ENCODE measurements at places on chromosomes 2 and 18.

DNA sequence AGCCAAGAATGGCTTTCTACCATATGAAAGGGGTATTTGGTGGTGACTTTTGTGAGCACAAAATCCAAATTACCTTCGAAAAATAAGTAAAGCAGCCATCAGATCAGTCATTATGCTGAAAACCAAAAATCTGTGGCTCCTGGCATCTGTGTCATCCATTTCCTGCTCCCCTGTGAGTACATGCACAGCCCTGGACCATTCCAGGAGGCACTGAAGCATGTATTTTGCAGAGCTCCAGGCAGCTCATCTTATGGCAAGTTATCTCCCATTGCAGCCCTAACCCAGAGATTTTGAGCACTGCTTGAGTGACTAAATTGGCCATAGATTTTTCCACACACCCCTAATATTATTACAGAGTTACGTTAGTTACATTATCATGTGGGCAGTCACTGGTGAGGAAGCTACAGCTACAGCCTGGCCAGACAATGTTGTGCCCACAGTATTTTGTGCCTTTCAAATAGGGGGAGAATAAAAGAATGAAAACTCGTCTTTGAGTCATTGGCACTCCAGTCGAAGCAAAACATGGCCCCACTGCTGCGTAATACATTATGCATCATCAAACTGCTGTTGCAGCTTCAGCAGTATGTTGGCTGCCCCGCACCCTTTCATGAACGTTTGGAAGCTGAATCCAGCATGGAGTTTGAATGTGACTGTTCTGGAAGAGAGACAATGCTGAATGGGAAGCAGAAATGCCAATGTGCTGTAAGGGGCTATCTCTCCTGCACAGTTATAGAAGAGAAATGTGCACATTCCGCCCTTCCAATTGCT lies 702.2 kb downstream of the RNF144A start:
- no peak for DNase-seq

GRCh38 chr18:29012883-29013465 lies 836.0 kb upstream of the CDH2 start:
- no peak for DNase-seq

DNA sequence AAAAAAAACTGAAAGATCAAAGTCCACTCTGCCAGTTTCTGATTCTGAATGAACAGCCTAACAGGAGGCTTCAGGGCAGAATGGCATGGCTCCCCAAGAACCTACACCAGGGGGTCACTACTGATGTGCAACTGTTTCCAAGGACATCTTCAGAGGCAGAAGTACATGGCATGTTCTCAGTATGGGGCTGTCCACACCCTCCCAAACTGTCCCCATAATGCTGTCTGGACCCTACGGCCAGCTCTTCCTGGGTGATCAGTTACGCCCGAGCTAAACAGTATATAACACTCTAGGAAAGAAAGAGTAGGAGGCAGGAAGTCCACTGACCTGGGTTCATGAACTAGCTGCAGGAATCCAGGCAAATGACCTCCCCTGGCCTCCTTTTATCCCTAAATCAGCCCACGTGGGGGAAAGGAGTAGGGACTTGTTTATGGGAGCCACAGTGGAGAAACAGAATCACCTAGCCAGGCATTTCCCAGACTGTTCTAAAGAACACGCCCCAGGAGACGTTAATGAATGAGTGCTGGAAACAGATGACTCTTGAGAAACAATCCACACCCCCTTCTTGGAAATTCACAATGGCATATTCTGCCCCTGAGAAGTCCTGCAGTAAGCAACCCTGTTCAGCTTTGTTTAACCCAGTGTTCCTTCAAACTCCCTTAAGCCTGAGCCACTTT lies 2.5 kb downstream of the TMBIM1 start:
- peak; percentile 52 for DNase-seq

GRCh38 chr18:43514747-43515146 lies 237.5 kb upstream of the SYT4 start:
- DNase-seq = no peak

DNA sequence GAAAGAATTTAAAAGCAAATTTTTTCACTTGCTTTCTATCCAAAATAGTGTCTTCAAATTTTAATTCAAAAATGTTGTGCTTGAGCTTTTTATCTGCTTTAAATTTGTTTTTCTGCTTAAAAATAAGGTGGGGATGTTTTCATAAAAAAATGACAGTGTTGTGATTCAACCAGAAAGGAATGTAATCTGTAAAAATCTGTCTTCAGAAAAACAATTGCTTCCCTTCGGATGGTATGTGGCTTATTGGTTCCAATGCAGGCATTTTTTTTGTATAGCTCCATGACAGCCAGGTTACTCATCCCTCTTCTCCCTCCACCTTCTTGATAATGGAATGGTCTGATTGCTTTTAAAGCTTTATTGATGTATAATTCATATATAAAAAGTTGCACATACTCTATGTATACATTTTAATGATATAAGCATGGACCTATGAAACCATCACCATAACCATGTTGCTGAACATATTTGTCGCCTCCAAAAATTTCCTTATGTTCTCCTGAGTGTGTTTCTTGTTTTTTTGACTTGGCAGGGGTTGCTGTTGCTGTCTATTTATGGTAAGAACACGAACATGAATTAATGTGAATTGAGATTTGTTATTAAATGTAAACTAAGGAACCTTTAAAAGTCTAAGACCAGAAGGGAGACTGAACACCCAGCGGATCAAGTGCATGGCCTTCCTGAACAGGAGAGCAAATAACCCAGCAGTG lies 363.7 kb upstream of the SPHKAP start:
- DNase-seq = peak; percentile 61

DNA sequence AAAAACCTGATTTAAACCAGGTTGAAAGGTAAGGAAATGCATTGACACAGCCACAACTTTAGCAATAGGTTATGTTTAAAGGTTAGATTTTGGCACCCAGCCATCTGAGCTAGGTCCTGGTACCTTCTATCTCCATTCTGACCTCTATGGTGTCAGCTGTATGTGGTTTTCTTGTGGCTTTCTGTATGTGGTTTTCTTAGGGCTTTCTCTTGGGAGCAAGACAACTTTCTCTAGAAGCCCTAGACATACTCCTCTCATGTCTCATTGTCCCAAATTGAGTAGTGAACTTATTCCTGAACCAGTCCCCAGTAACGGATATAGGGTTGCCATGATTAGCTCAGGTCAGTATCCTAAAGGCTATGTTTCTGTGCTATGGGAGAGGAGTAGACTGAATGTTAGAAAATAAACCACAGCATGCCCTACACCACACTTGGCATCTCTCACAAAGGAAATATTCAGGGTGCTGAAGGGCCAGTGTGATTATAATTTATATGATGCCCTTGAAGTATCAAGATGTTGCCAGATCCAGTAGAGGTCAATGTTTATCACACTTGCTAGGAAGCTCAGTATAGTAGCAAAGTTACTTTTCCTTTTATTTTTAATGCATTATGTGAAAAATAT lies 176.1 kb downstream of the CAPN13 start:
- peak; percentile 8 for DNase-seq

- DNase-seq = no peak
These were observed 44.6 kb downstream of the IRS1 start for GRCh38 chr2:226754821-226755604.

DNA sequence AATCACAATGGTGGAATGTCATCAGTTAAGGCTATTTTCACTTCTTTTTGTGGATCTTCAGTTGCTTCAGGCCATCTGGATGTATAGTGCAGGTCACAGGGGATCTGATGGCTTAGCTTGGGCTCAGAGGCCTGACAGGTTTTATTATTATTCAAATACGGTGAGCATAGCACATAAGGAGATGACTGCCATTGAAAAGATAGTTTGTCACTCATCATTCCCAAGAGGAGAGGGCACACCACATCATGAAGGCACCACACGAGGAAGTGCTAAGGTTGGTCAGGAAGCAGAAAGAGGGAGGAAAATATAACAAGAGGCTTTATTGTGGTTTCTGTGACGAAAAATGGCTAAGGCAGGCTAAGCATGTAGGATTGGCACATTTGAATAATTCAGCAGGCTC lies 131.4 kb downstream of the CD8B2 start:
- no peak for DNase-seq

GRCh38 chr2:11123856-11124759 lies 31.2 kb upstream of the SLC66A3 start:
- peak; percentile 73 for DNase-seq

DNA sequence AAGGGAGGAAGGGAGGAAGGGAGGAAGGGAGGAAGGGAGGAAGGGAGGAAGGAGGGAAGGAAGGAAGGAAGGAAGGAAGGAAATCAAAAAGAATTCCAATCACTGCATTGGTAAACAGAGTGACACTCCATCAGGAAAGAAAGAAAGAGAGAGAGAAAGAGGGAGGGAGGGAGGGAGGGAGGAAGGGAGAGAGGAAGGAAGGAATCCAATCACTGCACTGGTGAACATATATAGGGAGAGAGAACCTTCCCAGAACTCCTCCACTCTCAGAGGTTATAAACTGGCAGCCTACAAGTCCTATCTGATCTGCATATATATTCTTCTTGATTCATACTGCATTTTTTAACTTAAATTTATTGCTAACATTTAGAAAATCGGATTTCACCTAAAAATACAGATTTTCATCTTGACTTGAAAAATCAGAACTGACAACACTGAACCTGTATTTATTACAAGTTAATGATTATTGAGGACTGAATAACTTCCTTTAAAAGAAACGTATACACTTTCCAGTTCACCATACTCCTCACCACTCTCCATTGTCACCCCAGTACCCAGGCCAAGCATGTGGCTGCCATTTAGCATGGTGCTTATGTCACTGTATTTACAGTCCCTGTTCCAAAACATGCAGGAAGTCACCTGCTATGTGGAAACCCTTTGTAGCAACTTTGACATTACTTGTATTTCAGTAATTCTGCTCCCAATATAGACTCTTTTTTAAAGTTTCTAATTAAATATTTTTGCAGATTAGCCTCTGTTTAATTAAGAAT lies 83.5 kb downstream of the ANTXR1 start:
- DNase-seq = no peak

DNA sequence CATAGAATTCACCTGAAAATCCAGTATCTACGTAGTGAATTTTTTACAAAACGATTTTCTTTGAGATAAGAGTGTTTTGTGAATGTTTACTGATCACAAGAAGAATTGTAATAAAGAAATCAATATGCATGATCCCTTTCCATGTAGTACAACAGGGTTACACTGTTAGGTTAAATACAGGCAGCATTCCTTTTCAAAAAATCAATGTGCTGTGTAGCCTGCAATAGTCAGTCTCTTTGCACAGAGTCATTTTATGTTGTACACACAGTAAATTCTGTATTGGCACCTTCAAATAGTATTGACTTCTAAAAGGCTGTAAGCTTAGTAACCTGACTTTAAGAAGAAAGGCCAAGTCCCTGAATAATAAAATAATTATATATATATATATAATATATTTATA lies 63.3 kb downstream of the ZNF407 start:
- DNase-seq = no peak
